ENCODE measurements at places on chromosomes 1 and 21.

- DNase-seq = no peak
Measured at GRCh38 chr1:19468397-19468956, 16.9 kb downstream of the CAPZB start.

DNA sequence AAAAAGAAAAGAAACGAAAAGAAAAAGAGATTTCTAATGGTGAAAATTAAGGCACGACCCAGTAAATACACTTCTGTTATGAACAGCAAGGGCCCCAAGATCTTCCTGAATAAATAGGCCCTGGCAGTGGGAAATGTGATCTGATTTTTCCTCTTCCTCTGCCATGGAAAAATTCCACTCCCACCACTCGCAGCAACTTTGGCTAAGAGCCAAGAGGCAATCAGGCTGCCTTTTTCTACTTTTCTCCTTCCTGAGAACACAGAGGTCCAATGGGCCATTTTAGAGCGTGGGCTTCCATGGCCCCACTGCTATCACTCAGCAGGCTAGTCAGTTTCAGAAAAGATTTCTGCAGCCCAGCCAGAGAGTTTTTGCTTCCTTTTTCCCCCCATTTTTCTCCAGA lies 33.7 kb upstream of the AK4 start:
- no peak for DNase-seq

DNA sequence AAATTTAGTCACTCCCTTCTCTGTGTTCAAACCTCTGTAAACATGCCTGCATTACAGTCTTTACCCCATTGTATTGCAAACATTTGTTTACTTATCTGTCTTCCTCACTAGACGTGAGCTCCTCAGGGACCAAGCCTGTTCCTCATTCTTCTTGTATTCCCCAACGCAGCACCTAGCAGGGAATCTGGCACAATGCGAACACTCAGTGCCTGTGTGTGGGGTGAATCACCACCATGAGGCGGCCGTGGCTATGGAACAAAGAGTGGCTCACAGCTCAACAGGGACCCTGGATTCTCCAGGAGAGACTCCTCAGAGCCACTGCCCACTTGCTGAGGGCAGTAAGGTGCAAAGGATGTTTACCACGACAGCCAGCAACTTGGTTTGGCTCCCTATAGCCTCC lies 95.9 kb downstream of the DDX20 start:
- no peak for DNase-seq

- peak; percentile 13 for DNase-seq
Measured at GRCh38 chr1:77888081-77888780, at the start of gene NEXN. NEXN (plus strand) TSS chr1:77888624; CDS start chr1:77916107, 27,483 bp downstream.

GRCh38 chr1:185249563-185249962 lies 67.5 kb downstream of the IVNS1ABP start:
- DNase-seq = no peak

DNA sequence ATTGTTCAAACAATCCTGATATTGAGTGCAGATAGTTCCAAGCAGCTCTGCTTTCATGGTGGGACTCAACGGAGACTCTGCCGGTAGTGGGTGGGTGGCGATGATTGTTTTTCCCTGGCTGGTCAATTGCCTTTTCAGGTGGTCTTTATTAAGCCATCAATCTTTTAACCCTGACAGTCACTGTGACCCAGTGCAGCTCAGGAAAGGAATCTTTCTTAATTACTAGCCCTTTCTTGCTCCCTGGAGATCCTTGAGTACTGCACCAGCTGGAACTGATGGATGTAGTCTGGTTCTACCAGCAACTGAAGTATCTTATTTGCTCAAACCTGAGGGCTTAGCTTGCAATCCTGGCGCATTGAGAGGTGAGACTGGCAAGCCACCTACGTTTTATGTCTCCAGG lies 196.4 kb downstream of the PLPP3 start:
- DNase-seq = no peak
